ENCODE measurements at places on chromosomes 4 and X. TPM values are rescaled to one million over a fixed set of nuclear protein-coding genes. Genes with fewer than 3 reads are reported as not detected.

Gene ZNF595
- 9.9 TPM for total RNA-seq

Gene TMEM144
- 3.5 TPM for total RNA-seq

Gene SLC25A43
- 15.0 TPM for total RNA-seq

Gene RIBC1
- total RNA-seq: 0.92 TPM

Gene CT45A2
- total RNA-seq: not detected

Gene PABPC1L2A
- not detected for total RNA-seq

Gene AMTN
- total RNA-seq: not detected

Gene PAGE5
- not detected for total RNA-seq

Gene BEND2
- not detected for total RNA-seq

Gene ARAP2
- 10.1 TPM for total RNA-seq

Gene INTU
- total RNA-seq: 1.6 TPM

GRCh38 chr4:2093265-2093664 is 34.1 kb downstream of the NAT8L start:
- no peak for DNase-seq

- DNase-seq: no peak
Measured at GRCh38 chr4:83019794-83020494, 9.3 kb upstream of the LIN54 start.

DNA sequence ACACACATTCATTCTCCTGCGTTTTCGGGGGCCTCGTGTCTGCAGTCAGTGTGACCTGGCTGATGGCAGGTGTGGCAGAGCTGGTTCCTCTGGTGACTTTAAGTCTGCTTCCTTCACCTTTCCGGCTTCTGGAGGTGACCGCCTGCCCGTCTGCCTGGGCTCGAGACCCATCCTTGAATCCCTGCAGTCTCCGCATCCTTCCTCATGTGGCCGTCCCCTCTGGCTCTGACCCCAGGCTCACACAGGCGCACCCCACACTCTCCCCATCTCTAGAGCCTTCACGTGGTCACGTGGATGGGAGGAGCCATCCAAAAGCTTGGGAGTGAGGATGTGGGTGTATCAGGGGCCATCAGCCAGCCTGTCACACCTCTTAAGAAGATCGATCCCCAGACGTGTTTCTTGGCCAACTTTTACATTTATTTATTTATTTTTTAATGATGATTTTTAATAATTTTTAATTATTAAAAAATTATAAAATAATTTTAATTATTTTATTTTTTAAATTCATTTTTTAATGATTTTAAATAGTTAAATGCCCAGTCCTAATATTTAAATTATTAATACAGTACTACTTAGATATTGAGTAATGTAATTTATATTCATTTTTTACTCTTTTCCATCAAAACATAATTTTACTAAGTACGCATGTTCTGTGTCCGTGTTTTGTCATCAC is 20.9 kb downstream of the RGS12 start:
- no peak for DNase-seq

GRCh38 chr4:146478009-146478408 is 43.7 kb downstream of the SLC10A7 start:
- DNase-seq: no peak

DNA sequence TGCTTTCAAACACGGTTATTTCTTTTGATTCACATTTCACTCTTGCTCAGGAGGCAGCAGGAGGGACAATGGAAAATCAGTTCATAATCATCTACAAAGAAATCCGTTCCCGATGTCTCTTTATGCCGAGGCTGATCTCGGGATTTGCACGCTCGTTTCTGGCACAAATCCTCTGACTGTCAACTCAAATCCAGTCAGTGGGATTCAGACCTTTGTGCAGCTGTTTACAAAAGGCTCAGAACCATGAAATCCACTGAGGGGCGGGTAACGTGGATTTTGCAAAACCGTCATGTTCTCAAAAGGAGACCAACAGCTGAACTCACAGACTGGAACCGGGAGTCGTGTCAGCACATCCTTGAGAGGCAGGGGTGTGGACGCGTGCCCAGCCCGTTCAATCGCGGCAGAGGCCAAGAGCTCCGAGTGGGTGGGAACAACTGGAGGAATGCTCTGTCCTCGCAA is 46.4 kb downstream of the ACOX3 start:
- DNase-seq: peak; percentile 38

- no peak for DNase-seq
Measured at GRCh38 chr4:31445526-31445925, 725.4 kb downstream of the PCDH7 start.

GRCh38 chrX:47196098-47196497 is 2.5 kb downstream of the UBA1 start:
- DNase-seq: no peak

DNA sequence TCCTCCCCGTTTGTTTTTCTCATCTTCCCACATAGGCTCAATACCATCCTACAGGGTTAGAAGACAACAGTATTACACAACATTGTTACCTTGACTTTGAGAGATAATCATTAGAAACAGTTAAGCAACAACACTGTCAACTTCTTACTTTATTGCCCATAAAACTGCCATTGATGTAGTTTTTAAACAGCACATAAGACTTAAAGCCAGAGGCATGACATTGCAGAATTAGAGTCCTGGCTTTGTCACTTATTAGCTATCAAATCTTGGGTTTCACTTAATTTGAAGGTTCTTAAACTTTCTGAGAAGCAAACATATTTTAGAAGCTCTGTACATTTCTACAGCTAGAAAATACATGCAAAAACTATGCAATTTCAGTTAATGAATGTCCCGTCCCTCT is 41.8 kb downstream of the EIF4E start:
- no peak for DNase-seq

DNA sequence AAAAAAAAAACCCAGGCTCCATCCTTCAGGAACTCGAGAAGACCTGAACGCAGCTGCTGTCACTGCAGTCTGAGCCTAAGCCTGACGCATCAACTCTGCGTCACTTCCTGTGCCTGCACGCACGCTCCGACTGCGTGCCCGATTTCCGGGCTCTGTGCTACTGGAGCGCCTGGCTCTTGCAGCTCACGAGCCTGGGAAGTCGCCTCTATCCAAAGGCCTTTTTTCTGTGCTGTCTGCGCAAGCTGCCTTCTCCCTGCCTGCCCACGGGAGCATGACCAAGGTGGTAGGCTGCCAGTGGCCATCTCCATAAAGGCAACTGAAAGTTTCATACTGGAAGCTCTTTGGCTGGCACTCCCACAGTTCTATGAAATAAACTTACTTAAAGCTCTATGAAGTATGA is 9.9 kb upstream of the GASK1B start:
- no peak for DNase-seq

GRCh38 chr4:20554134-20554533 is 146.1 kb upstream of the PACRGL start:
- DNase-seq: no peak

- no peak for DNase-seq
Measured at GRCh38 chr4:119116925-119117900, 18.4 kb upstream of the MYOZ2 start.

- no peak for DNase-seq
Measured at GRCh38 chr4:37130465-37130864, 114.1 kb upstream of the NWD2 start.

DNA sequence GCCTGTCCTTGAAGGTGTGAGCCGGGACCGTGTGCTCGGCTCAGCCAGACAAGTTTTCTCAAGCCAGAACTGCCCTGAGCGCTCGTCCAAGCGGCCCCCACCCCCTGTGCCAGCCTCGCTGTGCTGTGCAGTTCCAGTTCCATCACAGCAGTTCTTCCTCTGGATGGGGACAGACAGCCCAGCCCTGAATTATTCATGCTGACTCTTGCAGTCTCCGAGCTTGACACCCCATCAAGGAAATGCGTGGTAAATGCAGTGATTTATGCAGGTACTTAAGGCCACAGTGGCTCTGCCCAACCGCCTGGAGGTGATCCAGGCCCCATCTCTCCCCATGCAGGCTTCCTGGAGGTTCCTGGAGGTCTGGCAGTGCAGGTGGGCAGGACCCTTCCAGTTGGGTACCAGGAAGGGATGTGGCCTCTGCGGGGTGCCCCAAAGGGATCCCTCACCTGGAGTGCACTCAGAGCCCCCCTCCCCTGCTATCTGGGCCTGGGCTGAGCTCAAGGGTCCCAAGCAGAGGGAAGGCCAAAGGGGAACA is 44.8 kb upstream of the HMX1 start:
- no peak for DNase-seq

DNA sequence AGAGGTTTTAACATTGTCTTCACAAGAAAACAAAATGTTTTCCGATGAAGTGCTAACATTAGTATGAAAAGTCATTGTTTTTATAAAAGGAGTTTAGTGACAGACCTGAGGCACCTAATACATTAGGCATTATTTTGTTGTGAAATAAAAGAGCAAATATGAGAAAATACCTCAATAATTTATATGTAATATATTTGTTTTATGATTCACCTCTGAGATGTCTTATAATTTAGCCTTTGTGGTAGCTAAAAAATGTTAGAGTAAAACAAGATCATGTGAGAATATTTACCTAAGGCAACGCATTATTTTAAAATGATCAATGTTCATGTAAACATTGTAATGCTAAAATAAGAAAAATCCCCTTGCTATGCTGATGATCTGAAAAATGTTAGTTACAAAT is 100.9 kb upstream of the WDFY3 start:
- DNase-seq: no peak

GRCh38 chrX:23822841-23823240 is 39.9 kb downstream of the SAT1 start:
- no peak for DNase-seq

- no peak for DNase-seq
Measured at GRCh38 chr4:173747537-173748257, 217.7 kb upstream of the HAND2 start.

- DNase-seq: no peak
Measured at GRCh38 chrX:140298960-140299825, 205.7 kb downstream of the SOX3 start.

- DNase-seq: no peak
Measured at GRCh38 chr4:38710053-38710452, 46.1 kb downstream of the KLF3 start.

DNA sequence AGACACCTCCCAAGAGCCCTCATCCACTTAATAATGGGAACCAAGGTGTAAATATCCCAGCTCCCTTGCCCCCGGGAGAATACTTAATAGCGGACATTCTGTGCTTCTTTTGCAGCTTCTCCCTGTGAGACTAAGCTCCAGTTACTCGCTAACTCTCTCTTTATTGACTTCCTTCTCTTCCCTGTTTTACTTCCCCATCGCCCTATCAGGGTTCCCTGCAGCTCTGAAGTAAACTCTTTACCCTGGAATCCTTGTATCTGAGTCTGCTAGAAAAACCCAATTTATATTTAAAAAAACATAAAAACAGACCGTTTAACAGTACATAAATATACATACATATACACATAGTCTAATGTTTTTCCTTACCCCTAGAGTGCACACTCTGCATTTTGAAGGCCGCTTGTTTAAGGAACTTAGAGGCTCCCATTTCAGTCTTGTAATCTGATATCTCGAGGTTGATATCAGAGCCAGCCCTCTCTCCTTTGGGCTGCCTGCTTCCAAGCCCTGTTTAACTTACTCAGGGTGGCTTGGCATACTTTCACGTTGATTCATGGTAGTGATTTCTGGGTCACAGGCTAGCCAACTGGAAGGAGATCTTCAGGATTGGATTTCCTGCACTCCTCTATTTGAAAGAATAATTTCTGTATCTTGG is 177.4 kb upstream of the SCML1 start:
- no peak for DNase-seq

DNA sequence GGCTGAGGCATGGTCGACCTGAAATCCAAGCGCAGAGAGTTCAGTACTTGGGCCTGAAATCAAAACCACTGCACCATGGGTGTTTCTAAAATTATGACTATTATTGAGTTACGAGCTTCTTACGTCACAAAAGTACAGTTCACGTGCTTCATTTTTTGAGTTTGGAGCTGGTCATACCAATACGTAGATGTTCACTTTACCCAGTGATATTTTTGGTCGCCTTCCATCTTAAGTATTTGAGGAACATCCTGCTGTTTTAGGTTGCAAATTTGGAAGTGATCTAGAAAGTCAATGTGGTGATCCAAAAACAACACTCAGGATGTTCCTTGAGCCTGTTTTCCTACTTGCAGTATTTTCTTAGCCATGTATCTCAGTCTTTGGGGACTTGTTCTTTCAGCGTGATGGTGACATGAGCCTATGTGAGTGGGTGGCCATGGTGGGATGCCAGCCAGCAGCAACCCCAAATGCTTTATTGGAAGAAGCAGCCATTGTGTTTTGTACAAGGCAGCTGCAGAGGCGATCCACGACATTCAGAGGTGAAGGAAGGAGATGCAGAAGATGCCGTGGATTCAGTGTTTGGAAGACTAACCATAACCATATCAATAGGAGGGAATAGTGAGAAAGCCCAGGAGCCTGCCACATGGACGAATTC is 28.7 kb downstream of the LDB2 start:
- DNase-seq: no peak

DNA sequence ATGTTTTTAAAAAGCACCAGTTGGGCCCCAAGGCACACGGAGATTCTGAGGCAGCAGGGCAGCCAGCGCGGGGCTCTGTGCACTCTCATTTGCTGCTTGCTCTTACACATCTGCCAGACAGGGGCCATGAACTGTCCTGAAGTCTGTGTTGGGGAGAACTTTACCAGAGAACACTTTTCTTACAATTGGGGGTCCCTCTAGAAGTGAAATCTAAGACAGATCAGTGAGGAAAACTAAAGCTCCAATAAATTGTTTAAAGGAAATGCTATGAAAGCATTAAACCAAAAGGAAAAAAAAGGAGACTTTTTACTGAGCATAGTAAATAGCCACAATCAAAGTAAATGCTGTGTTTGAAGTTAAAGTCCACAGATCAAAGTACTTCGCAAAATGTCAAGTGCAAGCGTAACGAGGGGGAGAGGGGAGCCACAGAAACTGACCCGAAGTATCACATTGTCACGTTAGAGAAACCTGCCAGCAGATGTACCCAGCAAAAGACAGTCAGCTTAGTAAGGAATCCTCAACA is 37.8 kb downstream of the SORBS2 start:
- no peak for DNase-seq

DNA sequence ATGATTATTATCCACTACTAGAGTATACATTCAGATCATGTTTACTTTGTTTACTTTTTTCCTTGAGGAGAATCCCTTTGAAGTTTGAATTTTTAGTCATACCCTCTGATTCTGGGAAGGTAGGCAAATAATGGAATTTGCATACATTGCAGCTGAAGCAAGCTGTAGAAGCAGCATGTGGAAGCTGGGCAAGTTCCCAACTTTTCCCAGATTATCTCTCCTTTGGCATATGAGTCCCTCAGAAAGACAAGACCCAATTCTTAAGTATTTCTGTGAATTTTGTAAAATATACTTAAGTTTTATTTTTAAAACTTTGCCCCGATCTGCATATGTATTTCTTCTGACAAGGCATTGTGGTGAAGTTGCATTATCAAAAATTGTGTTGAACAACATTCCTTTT is 94.9 kb downstream of the CNKSR2 start:
- DNase-seq: no peak

DNA sequence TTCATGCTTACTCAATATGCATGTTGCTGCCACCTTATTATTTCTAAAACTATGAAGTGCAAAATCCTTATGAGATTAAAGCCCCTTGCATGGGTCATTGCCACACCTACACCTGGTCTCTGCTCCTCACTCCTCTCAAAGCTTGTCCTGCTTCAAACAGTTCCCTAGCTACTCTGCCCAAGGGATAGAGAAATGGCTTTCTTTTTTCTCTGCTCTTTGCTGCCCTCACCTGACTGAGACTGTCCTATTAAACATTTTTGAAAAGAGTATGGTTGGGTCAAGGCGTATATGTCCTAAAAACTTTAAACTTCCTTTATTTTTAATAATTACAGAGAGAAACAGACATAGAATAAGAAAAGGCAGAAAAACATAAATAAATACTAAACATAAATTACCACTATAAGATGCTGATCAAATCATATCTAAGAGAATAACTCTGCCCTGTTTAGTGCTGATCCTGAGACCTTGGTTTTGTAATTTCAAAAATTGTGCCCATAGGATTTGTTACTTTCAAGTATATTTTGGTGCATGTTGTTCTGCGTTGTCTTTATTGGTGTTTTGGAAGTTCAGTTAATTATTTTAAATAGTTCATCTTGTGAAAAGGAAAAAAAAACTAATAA is 704.9 kb upstream of the PABPC4L start:
- DNase-seq: peak; percentile 1
